ENCODE measurements at places on chromosomes 2 and 18.
A peak's percentile ranks its signal among the peaks of the same experiment; 100 is the strongest.

DNA sequence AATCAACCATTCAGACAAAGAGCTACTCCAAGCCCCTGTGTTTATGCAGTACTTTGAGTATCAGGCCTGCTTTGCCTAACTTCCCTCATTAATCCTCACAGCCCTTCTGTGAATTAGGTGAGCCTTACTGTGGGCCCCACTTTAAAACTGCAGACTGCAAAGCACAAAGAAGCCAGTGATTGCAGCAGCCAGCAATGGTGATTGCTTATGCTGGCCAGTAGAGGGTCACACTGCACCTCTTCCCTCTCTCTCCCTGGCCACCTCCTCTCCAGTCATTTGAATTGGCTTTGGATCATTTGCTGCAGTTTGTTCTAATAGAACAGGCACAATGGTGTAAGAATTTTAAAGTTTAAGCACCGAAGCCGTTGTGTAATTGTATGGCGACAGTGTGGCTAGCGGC lies 229.9 kb downstream of the AGPS start:
- DNase-seq, result no peak

GRCh38 chr2:128408349-128409305 lies 90.0 kb upstream of the HS6ST1 start:
- DNase-seq, result no peak

- no peak for DNase-seq
Observed at GRCh38 chr2:69628325-69629021, 15.1 kb downstream of the AAK1 start.

GRCh38 chr2:159073256-159073655 lies 104.8 kb downstream of the TANC1 start:
- DNase-seq, result no peak

GRCh38 chr18:55034742-55035141 lies 75.5 kb upstream of the CCDC68 start:
- no peak for DNase-seq

- no peak for DNase-seq
Observed at GRCh38 chr2:60446413-60447267, 106.8 kb downstream of the BCL11A start.

GRCh38 chr2:109351164-109351756 lies 222.3 kb downstream of the SH3RF3 start:
- no peak for DNase-seq

- no peak for DNase-seq
Observed at GRCh38 chr2:42934580-42935186, 142.3 kb upstream of the HAAO start.

DNA sequence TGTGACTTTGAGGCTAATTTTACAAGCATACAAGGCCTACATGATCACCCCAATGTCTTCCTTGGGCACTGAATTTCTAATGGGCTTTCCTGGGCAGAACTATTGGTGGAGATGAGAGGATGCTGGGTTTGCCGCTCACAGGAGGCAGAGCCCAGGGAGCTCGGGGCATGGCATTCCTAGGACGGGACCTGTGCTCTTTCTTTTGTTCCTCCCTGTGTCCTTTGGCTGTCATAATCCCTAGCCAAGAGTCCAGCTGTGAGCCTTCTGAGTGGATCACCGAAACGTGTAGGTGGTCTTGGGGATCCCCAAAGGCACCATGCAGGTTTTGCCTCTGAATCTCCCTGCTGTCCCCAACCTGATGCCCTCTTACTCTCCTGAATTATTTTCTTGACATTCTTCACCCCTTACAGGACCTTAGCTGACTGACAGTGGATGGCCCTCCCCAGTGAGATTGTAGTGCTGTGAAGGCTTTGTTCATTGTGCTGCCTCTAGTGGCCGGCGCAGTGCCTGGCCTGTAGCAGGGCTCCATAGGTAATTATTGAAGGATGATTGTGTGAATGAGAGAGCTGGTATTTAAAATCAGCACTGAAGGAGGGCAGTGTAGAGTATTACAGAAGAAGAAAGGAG lies 221.9 kb downstream of the ZNF407 start:
- no peak for DNase-seq

DNA sequence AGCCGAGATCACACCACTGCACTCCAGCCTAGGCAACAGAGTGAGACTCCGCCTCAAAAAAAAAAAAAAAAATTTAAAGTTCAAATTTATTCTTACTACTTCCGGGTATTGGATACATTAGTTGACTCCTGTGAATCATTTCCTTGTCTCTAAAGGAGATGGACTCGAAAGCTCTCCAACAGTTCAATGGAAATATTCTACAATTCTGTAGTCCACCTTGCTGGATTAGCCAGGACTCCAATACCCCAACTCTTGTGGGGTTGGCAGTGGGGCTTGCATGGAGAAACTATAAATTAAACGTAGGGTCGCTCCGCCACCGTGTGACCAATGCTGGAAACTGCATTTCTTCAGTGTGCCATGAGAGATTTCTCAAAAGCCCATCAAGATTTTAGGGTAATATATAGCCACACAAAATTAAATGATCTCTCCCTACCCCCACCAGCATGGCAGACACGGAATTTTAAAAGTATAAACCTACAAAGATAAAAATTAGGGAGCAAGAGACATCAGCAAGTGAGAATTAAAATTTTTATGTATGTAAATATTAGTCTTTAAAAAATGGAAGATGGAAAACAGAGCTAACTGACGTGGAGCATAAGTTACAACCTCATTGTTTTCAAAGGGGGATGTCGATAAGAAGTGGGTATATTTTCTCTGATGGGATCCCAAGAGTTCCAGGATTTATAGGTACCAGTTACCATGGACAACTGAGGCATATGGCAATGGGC lies 27.8 kb upstream of the GAREM2 start:
- DNase-seq, result peak; percentile 26

DNA sequence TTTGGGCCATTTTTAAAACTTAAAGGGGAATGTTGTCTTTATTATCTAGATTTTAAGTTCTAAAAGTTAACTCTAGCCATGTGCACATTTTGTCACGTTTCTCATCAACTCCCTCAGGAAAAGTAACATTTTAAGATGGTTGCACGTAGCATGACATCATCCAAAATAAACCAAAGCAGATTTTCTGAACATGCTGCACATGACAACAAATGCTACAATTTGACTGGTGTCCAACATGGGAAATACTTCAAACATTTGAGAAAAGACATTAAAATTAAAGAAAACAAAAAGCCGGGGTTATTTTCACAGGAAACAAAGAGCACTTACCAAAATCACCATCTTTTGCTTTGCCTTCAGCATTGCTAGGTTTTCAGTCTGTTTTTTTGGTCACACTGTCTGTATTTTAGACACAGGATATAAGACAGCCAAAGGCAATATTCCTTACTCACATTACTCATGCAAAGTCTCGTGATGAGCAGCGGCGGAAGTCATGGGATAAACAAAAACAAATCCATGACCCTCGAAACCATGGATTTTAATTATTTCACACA lies 51.3 kb upstream of the RND3 start:
- DNase-seq, result no peak

DNA sequence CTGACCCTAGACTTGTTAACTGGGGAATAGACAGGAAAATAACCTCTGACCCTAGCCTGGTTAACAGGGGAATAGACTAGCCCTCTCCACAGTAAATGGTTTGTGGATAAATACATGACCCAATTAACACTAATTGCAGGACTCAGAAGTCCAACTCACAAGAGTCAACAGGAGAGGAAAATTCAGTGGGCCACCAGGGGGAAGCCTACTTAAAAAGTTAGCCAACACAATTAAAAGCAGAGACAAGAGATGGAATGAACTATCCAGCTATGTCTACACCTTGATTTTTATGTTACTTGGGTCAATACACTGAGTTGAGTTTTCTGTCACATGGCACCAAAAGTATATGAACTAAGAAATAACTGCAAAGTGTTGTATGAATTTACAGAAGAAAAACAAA lies 158.8 kb upstream of the SLC39A10 start:
- DNase-seq, result no peak

GRCh38 chr2:40962026-40962425 lies 510.1 kb upstream of the SLC8A1 start:
- DNase-seq, result no peak

DNA sequence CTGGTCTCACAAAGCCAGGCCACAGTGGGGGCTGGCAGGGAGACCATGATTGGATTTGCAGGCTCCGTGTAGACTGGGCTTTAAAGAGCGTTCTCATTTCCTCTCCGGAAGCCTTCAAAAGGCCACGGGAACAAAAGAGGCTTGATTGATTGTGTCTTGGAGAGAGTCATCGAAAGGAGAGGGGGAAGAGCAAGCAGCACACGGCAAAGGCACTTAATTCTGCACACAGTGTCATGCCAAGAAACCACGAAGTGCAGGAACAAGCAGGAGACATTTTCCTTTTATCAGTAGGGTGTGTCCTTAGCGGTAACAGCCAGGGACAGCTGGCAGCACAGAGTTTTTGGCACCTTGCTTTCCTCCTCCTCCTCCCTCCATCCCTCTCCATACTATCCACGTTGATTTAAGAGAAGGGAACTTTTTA lies 47.7 kb downstream of the GLI2 start:
- no peak for DNase-seq

DNA sequence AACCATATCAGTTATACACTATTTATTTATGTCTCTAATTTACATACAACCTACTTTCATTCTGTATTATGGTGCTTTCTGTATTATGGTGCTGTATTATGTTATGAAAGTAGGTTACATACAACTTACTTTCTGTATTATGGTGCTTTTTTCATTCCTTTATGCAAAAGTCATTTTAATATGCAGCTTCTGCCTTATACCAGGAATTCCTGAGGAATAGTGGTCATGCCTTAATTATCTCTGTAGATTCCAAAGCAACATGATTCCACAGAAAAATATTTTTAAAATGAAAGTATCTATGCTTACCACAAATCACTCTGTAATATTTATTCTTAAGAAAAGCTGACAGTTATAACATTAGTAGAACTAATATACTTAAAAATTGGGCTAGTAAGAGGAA lies 922.0 kb upstream of the NRXN1 start:
- no peak for DNase-seq

DNA sequence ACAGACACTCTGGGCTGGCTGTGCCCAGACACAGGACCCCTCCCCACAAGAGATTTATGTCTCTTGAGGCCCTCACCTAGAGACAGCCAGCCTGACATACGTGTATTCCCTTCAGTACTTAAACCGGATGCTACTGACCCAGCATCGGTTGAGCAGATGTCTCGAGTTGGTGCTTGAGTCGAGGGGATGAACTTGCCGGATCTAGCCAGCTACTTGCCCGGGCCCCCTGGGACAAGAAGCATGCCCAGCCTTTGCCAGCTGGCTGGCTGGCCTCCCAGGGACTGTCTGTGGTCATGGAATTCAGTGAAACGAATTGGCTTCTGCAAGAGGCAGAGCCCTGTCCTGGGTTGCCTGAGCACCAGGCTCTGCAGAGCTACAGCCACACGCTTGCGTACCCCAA lies 36.0 kb downstream of the DNMT3A start:
- no peak for DNase-seq

DNA sequence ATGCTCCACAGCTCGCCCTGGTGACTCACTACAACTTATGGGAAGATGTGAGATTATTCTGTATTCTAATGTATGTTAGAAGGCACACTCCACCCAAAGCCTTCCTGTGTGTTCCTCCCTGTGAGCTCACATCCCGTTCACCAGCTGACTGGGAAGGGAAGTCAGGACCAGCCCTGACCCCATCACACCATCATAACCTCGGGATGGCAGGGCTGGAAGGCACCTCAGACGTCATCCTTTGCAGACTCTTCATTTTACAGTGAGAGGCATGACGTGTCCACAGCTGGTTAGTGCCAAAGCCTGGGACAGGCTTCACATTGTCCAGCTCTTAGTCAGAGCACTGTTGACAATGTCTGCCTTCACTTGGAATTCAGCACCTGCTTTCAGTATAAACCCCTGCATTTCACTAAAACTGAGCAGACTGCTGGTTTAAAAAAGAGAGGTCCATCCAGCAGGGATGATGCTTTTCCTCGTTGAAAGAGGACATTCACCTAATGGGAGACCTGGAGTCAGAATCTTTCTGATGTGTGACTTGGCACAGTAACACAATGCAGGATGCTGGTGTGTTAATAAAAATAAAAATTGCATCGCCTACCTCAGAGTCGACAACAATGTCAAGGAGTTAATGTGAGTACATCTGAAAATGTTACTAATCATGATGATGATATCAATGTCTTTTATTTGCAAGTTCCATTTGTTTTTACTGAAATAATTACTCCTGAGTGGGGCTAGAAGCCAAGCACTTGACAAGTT lies 418.0 kb upstream of the TNP1 start:
- no peak for DNase-seq

GRCh38 chr18:42931491-42931890 lies 184.0 kb downstream of the RIT2 start:
- no peak for DNase-seq

- no peak for DNase-seq
Observed at GRCh38 chr18:11600321-11600720, 9.1 kb upstream of the SLC35G4 start.
